ENCODE measurements at places on chromosomes 1 and 21. TPM values are rescaled to one million over a fixed set of nuclear protein-coding genes. Genes with fewer than 3 reads are reported as not detected.

- no peak for DNase-seq
These were observed 24.7 kb upstream of the MYCL start for GRCh38 chr1:39926343-39926793.

- DNase-seq = no peak
These were observed 108.1 kb upstream of the CSF3R start for GRCh38 chr1:36590771-36591170.

- DNase-seq = no peak
These were observed 33.1 kb upstream of the ETS2 start for GRCh38 chr21:38772646-38773045.

- DNase-seq = no peak
These were observed 347.2 kb upstream of the ADAMTS5 start for GRCh38 chr21:27314131-27314530.

DNA sequence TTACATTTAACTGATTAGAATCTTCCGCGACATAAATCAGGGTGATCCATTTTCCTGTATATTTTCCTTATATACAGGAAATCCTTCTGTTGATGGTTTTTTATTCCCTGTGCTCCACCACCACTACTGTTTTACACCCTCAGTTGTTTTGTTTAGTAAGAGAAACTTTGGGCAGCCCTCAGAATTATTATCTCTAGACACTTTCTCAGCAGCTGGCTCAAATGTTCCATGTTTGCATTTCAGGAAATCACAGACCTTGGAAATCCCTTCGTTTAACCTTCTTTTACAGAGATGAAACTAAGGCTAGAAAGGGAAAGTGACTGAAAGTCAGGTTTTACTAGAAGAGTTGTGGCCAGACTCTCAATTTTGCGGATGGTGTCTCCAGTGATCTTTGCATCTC is 15.2 kb downstream of the ZNF697 start:
- DNase-seq = no peak

DNA sequence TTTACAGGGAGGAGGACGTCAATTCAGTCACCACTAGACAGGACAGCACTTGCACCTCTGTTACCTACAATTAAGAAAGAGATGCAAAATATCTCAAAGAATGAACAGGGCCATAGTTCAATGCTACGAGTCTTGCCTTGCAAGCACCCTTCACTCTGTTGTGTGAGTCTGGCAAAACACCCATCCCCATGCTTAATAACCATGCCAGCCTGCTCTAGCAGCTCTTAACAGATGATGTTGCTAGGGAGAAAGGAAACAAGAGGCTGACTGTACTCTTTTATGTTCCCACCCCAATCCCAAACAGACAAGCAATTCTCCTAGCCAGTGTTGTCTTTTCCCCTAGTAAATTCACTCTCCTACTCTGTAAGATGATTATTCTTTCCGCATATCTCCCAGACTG is 5.3 kb downstream of the CBR1 start:
- DNase-seq = no peak

- DNase-seq = no peak
These were observed 1.4 kb downstream of the EIF4G3 start for GRCh38 chr1:21175324-21175669.

DNA sequence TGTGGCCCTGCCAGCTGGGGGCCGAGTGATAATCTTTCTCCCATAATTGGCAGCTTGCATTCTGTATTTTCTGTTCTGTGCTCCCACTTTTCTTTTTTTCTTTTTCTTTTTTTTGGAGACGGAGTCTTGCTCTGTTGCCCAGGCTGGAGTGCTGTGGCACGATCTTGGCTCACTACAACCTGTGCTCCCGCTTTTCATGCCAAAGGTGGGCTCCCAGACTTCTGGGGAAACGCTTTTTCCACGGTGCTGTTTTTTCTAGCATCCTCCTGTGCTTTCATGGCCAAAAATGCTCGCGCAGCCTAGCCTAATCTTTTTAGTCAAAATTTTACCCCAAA is 585 bp upstream of the AHCTF1 start:
- DNase-seq = no peak

DNA sequence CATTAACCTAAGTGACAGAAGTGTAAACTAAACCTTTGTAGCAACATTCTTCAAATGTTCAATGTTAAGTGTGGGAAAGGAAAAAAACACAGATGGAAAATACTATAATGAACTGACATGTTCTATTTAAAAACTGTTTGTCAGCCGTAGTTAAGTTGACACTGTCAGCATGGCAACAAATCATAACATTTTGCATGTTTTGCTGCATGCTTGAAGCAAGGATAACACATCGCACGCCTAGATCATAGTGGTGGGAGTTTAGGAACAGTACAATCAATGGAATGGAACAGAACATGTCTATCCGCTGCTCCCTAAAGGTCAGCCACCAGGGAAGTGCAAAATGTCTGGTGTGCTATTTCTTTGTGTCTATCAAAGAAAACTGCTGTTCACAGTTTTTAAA is 62.5 kb upstream of the ESRRG start:
- DNase-seq = no peak

DNA sequence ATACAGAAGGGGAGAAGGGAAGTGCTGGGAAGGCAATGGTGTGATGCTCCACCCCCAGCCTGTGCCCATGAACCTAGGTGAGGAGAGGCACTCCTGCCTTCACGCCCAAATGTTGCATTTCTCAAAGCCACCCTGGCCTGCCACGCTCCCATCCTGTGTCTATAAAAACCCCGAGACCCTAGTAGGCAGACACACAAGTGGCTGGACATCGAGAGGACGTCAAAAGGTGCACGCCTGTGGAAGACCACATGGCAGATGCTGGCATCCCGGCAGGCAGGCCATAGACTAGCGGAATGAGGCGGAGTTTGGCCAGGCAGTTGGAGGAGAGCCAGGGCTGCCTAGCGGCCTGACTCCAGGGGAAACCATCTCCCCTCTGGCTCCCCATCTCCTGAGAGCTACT is 1168.5 kb upstream of the ADGRL2 start:
- DNase-seq = no peak

- DNase-seq = no peak
These were observed 64.6 kb downstream of the RHBG start for GRCh38 chr1:156433602-156434001.

- no peak for DNase-seq
These were observed 2.6 kb downstream of the VSIG8 start for GRCh38 chr1:159859767-159860322.

DNA sequence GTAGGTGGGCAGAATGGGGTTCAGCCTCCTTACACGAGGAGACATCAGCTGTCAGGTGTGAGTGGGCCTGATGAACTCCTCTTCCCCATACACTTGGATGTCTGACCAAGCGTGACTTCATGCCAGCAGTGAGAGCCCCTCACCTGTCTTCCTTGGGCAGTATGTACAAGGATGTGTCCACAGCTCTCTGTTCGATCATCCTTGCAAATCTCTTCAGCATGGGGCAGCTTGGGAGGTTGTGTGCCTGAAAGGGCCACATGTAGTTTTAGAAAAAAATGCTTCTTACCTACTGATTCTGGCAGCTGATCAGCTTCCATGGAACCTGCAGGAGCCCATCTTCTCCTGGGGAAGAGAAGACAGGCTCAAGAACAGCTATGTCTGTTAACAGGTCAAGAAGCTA is 18.0 kb downstream of the ACP6 start:
- DNase-seq = no peak

Gene RAB29
- total RNA-seq = 7.9 TPM

Gene IGFN1
- total RNA-seq = 1.2 TPM

Gene NUDT4B
- not detected for total RNA-seq

Gene GRHL3
- total RNA-seq = not detected

Gene NPR1
- 0.87 TPM for total RNA-seq

Gene FNDC10
- 1.7 TPM for total RNA-seq

Gene LCE2C
- not detected for total RNA-seq

Gene DCDC2B
- not detected for total RNA-seq

Gene PCBP3
- total RNA-seq = 25.6 TPM

Gene PLA2G2D
- total RNA-seq = not detected

Gene SYT14
- 22.4 TPM for total RNA-seq

Measured in A673 (cell line).